A172 (cell line): ENCODE measurements at places on chromosomes 7 and 10.
A peak's percentile ranks its signal among the peaks of the same experiment; 100 is the strongest.

DNA sequence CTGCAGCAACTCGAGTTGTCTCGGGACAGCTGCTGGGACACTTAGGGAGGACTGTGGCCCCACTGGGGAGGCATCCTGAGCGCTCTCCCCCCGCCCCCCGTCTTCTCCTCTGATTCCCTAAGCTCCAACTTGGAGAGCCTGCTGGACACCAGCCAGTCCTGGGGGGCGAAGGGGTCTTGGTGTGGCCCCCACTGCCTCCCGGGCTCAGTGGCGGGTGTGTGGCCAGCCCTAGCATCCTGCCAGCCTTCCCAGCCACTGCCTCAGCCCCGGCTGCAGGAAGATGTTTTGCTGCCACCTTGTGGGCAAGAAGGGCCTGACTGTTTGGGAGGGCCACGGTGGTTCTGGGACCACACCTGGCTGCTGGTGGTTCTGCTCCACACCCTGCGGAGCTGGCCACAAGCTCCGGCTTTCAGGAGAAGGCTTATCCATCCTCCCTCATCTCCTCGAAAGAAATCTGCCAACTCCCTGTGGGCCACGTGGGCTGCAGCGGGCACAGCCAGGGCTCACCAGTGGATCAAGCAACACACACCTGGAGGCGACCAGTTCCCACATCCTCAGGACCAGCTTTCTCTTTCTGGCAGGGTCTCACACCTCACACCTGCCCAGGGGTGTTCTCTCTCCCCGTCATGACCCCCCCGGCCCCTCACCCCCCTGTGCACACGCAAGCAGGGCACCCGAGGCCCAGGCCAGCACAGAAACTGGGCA, 24.8 kb downstream of the AGAP3 start:
- DNase-seq, result peak; percentile 61

DNA sequence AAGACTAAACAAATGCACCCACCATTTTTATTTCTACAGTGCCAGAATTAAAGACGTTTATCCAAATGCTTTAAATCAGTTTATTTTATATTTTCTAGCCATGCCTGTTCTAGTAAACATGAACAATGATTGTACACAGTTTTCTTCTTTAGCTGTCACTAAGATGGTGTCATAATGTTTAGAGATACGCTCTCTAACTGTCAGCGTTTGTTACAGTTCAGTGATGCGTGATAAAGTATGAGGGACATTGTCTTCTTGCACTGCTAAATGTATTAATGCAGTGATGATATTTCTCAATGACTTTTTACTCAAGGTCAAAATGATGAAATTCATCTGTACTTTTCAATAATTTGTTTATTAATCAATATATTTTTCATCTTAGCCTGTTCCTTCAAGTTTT, 513.6 kb downstream of the ATRNL1 start:
- DNase-seq, result no peak

DNA sequence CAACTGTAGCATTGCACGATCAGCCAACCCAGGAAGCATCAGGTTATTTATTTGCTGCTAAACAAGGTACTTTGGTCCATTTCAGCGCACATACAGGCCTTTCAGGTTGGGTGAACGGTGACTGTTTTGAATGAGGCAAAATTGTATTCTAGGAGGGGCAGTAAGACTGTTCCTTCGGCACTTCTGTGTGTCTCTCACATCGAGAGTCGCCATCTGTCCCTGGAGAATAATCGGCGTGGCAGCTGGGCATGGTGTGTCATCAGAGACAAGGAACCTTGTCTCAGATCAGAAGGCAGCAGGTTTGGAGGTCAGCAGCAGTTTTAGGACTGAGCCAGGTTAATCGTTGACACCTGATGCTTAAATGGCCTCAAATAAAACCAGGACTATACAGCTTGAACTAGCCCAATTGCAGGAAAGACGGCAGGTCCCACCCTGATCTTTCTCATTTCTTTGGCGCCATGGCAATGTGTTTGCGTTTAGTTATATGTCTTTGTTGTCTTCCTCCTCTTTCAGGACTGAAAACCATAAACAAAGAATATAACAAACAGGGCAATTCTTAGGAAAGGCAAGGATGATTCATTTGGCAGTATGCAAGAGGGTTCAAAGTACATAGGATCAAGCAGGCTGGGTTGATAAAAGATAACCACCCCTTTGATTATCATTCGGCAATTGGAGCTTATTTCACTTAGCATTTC, 92.0 kb upstream of the PRR15 start:
- DNase-seq, result no peak

- peak; percentile 98 for DNase-seq
Measured at GRCh38 chr10:34758447-34758996, 56.6 kb downstream of the PARD3 start.

DNA sequence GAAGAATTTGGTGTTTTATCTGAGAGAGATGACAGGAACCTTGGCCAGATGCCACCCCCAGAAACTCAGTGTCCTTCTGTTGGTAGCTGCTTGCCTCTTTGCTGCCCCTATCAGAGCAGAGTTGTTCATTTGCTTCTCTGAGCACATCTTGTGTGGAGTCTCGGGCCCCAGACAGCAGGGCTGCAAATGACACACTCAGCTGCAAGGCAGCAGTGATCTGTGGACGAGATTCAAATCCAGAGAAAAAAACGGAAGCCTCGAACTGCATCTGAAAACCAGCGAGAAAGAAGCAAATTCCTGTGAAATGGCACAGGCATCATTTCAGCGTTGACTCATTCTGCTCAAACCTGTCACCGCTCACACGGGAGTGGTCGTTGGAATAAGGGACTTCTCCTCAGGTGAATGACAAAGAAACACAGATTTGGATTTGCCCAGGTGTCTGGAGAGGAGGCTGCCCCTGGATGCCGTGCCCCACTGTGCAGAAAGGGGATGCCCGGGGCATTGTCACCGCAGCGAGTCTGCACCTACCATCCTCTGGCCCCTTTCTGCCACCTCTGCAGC, 144.7 kb downstream of the PFKFB3 start:
- DNase-seq, result peak; percentile 20

DNA sequence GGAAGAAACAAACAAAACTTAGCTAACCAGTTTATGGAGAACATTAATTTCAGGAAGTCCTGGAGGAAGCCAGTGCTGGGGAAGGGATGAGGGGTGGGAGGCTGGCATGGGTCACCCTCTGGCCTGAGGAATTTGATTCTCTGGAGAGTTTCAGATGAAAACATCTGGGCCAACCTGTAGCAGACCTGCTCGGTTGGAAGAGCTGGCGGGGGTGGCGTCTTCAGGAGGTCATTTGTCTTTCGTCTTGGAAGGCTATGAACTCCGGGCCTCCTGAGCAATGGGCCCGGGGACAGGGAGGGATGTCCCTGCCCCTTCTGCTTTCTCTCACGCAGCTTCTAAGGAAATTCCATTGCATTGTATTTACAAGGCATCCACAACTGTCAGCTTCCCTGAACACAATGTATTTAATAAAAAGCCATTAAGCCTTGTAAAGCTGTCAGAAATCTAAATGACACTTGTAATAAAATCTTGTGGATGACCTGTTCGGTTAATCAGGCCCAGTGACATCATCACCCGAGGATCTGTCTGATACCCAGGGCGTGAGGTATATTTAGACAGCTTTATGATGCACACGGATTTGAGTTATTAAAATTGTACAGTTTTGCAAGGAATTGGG, 250.5 kb downstream of the RAB11FIP2 start:
- no peak for DNase-seq
